NCI-H1417 treated with DMSO at 0.1 percent for 48 hours (cell line): ENCODE measurements at places on chromosomes 12 and 14.

GRCh38 chr12:113860950-113861349 is 105.2 kb downstream of the RBM19 start:
- DNase-seq, result no peak

GRCh38 chr14:100850841-100851585 is 25.1 kb downstream of the MEG3 start:
- no peak for DNase-seq

DNA sequence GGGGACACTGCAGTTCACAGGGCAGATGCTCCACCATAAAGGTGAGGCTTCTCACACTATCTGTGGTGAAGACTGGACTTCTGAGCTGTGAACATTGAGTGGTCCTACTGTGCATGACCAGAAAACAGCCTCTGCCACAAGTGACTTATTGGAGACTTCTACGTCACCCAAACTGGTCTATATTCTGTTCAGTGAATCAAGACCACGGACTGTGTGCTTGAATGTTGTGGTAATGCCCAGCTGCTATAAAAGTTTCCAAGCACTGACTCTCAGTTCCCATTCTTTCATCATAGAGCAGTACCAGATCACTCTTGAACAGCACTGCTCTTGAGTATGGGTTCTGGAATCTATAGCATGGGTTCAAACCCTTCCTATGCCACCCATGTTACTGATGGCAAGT is 4.8 kb upstream of the PLEK2 start:
- no peak for DNase-seq

GRCh38 chr12:21379218-21379617 is 6.5 kb downstream of the IAPP start:
- no peak for DNase-seq

DNA sequence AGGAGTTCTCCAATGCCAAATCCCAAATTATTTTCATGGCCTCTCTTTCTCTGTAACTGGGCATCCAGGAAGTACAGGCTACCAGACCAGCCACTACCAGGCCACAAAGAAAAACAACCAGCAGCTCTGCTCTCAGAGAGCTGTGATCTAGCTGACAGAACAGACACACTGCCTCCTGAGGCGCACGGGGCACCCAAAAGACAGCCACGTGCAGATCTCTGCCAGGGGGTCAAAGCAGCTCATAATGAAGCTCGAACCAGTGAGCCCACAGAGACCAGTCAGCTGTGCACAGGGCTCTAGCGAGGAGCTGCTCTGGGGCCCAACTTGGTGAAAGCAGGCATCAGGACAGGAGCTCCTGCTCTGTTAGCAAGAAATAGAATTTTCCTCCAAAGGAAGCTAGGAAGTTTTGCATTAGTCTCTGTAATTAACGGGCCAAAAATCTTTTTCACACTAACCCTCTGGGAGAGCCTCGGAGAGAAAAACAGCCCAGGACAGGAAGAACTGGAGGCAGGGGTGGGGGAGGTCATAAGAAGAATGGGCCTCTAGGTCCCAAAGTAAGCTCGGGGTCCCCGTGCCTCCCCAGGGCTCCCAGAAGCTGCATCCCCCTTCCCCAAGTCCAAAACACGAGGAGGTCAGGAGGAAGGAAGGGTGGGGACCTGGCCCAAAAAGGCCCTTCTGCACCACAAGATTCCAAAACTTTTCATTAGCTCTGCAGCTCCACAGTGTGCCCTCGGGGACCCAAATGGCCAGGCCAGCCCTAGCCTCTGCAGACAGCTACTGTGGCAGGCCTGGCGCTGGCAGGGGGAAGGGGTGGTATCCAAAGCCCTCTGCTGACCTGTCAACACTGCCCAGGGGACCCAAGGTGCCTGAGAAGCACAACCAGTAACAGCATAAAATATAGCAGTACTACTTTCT is 30.2 kb downstream of the ACTN1 start:
- no peak for DNase-seq

- DNase-seq, result no peak
These were observed 2.8 kb downstream of the IRF2BPL start for GRCh38 chr14:77025744-77026165.

GRCh38 chr14:20719777-20720176 is 25.9 kb upstream of the EDDM3A start:
- DNase-seq, result no peak

- no peak for DNase-seq
These were observed 53.0 kb downstream of the MVK start for GRCh38 chr12:109626378-109627115.

- DNase-seq, result no peak
These were observed 224.2 kb upstream of the EEA1 start for GRCh38 chr12:93153321-93153720.

DNA sequence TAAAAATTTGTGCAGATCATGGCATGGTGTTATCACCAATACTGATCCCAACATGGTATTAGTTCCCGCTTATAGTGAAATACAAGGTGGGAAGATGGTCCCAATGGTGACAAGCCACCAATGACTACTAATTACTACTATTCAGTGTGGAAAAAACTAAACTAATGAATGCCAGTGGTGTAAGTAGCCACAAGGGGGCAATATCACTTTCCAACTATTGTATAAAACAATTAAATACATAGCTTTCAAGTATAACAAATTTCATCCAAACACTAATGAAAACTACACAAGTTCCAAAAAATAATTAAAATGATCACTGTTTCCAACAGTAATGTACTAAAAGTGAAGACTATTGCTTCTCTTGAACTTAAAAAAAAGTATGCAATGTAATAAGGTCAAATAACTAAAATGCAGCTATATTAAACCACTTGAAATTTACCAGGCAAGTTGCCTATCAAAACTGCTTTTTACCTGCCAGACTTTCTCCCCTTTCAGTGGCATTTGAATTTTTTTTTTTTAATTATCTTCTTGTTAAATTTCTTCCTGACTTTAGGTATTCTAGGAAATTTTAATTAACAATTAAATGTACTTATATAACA is 58.0 kb downstream of the PAPLN start:
- DNase-seq, result peak; percentile 7

GRCh38 chr12:109981311-109981710 is 14.9 kb downstream of the GIT2 start:
- no peak for DNase-seq

DNA sequence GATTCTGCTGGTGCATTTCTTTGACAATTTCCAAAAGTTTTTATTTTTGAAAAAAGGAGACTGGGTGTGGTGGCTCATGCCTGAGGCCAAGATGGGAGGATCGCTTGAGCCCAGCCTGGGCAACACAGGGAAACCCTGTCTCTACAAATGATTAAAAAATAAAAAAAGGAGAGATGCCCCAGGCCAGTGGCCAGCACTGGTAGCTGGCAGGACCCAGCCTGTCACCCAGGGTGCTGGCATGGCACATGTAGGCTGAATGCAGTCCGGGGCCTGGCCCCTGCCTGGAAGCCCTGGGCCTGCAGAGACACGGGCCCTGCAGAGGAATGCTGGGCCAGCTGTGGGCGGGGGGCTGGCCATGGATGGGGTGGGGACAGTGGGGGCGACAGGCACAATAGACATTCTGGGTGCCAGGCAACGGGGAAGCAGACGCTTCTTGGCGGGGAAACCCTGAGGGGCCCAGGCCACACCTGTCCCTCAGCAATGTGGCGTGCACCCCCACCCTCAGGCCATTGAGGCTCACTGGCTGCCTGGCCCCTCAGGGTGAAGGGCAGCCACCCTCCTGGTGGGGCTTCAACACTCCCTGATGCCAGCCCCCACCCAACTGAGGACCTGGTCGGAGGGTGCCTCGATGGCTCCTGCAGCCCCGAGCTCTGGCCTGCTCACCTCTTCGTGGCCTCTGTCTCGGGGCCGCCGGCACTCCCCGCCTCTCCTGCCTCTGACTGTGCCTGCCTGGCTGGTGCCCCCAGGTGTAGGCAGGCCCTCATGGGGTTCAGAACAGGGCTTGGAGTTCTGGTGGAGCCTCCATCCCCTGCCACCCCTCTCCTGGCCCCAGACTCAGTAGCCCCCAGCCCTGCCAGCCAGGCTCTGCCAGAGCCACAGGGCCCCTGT is 12.1 kb downstream of the TRMT61A start:
- DNase-seq, result no peak

DNA sequence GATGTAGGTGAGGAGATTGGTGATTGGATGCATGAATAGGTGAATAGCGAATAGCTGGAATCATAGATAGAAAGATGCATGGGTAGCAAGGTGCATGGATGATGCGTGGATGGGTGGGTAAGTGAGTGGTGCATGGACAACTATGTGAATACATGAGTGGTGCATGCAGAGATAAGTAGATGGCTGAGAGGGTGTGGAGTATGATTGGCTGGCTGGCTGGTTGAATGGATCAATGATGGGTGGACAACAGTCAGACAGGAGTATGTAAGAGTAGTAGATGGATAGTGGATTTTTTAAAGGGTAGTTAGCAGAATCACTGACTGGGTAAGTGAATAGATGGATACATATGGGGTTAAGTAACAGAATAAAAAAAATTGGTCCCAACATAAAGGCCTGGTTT is 33.9 kb downstream of the SERPINA3 start:
- DNase-seq, result no peak

- no peak for DNase-seq
These were observed 68.6 kb downstream of the MIA2 start for GRCh38 chr14:39302124-39302810.

DNA sequence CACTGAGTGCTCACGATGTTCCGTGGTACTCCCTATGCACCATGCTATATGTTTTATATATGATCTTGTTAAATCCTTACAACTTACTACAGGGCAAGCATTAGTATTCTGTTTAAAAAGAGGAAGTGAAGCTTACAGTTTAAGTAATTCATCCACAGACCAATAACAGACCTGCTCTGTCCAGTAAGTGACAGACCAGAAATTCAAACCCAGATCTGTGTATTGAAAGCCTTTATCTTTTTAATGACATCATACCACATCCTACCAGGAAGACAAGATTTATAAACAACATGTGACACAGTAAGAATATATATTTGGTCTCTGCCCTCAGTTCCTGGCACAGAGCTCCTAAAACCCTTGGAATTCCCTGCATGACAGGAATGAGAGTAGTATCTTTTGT is 206.5 kb downstream of the STXBP6 start:
- no peak for DNase-seq

DNA sequence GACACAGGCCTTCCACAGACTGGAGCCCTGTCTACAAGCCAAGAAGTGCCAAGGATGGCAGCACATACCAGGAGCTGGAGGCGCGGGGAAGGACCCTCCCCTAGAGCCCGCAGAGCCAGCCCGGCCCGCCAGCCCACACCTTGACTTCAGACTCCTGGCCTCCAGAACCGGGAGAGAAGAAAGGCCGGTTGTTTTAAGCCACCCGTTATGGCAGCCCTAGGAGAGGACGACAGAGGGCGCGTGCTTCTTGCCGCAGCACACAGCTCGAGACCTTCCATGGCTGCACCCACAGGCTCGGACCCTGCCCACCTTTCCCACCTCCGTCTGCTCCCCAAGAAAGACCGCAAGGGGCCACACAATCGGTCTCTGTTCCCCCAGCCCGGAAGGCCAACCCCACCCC is 53.7 kb downstream of the RNF34 start:
- no peak for DNase-seq

DNA sequence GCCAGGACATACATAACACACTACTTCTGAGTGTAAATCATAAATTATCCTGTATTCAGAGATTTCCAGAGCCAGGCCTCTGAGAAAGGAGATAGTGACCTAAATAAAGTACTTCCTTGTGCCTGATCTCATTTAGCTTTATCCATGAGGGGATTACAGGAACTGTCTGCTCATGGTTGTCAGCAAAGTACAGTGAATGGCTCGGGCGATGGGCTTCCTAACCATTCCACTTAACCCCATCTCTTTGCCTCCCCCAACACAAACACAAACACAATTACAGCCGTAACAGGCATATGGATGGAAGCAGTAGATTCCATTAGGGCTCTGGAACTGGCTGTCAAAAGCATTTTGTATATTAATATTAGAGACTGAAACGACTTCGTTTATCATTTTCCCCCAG is 206.7 kb upstream of the CPNE8 start:
- no peak for DNase-seq

- DNase-seq, result no peak
These were observed 423.4 kb downstream of the ZFP36L1 start for GRCh38 chr14:68369281-68370056.

- no peak for DNase-seq
These were observed 230.3 kb downstream of the BCAT1 start for GRCh38 chr12:24718617-24719016.

DNA sequence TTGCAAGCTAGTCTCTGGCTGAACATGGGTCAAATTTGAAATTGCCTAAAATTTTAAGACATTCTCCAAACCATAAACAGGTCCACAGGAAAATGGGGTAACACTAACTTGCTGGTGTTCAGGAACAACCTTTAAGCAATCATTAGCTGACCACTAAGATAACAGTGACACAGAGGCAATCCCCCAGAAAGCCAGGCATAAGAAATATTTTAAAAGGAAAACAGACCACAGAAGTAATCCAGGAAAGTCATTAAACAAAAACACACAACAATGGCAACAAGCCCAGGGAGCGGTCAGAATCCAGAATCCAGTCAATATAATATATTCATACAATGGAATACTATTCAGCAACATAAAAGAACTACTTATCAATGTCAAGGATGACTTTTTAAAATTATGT is 59.1 kb downstream of the LRP6 start:
- DNase-seq, result no peak

DNA sequence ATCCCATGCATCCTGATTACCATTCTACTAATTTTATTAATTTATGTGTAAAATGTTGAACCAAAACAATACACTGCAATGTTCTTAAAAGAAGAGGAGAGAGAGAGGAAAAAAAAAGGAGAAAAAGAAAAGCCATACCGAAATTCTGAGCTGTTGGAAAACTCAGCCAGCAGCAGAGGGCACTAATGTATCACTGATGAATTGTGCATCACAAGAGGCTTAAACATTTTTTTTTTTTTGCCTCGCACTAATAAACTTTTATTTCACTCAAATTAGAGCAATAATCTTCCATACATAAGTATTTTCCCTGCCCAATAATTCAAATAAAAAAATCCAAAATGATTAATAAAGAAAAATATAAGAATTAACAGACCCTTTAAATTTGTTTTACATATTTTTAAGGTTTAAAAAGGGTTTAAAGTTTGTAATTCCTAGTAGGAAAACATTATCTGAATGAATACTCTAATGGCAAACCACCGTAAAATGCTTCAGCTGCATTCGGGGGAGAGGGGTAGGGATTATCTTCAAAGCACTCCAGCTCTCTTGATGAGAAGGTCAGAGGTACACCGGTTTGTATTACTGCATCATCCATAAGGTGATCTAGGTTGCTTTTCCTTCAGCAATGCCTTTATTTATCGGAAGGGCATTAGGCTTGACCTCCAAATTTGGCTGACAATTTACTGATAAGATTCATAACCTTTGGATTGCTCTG is 41.9 kb downstream of the ATP23 start:
- peak; percentile 40 for DNase-seq
